H4 (cell line): ENCODE measurements at places on chromosomes 4 and X. TPM values are rescaled to one million over a fixed set of nuclear protein-coding genes. Genes with fewer than 3 reads are reported as not detected.

GRCh38 chr4:10416441-10416840 is 40.8 kb downstream of the ZNF518B start:
- no peak for DNase-seq

- no peak for DNase-seq
These were observed 556.6 kb downstream of the NLGN4X start for GRCh38 chrX:5672099-5672498.

DNA sequence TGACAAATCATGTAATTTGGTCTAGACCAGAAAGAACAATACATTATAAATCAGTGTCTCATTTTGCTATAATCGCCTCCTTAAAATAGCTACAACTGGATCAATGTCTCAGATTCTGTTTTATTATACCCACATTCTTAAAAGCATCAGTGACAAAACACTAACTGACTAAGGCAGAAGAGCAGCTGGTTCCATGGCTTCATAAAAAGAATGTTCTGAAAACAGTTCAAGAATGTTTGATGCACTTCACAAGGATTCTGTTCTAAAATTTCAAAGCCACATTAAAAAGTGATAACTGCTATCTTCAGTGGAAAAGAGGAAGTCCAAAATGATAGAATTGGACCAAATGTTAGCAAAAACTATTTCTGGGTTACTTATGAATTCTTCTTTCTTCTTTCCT is 69.8 kb downstream of the COL25A1 start:
- DNase-seq: no peak

The UGT2A1 gene
- not detected in 2 replicates for total RNA-seq

- no peak for DNase-seq
These were observed 39.9 kb downstream of the MSX1 start for GRCh38 chr4:4899202-4899925.

- DNase-seq: peak; percentile 5
These were observed 32.7 kb downstream of the RBMX start for GRCh38 chrX:136847874-136848273.

- no peak for DNase-seq
These were observed 15.1 kb downstream of the PPEF1 start for GRCh38 chrX:18722500-18723071.

- DNase-seq: no peak
These were observed 95.6 kb downstream of the PHKA2 start for GRCh38 chrX:18888281-18888680.

- DNase-seq: no peak
These were observed 18.6 kb downstream of the AIMP1 start for GRCh38 chr4:106334741-106335470.

DNA sequence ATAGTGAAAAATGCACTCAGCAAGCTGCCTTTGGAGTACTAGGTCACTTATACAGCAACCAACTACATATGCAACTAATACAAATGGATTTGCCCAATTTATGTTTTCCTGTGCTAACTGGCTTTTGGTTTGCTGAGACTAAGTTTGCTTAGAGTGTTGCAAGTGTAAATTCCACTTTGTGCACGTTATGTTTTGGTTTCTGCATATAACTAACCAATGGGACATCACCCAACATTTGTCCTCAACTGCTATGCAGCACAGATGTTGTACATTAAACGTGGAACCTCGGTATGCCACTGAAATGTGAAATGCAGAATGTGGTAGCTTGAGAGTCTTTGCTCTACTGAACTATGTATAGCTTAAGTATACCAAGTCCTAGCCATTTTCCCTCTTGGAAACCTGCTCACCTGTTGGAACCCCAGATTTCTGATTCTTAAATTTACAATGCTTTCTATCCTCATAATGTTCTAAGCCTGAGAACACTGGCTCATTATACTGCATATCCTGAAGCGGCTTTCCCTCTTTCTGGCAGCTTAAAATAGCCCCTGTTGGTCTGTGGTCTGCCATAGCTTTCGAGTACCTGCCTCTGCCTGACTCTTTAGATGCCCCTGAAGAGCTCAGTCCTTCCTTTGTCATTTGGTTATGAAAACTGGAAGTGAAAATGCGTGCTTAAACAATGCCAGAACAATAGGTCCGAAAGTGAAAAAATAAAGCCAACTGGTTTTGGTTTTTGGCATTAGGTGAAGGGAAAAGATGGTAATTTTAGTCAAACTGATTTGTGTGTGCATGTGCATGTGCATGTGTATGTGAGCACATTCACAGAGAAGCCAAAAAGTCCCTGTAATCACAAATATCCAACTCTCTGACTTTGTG is 158.0 kb downstream of the SH2D1A start:
- DNase-seq: no peak

GRCh38 chrX:136034668-136035067 is 49.4 kb downstream of the SLC9A6 start:
- DNase-seq: no peak

GRCh38 chr4:186104890-186105646 is 564 bp downstream of the FAM149A start:
- DNase-seq: no peak

- DNase-seq: no peak
These were observed 5.3 kb downstream of the KIT start for GRCh38 chr4:54662901-54663585.

DNA sequence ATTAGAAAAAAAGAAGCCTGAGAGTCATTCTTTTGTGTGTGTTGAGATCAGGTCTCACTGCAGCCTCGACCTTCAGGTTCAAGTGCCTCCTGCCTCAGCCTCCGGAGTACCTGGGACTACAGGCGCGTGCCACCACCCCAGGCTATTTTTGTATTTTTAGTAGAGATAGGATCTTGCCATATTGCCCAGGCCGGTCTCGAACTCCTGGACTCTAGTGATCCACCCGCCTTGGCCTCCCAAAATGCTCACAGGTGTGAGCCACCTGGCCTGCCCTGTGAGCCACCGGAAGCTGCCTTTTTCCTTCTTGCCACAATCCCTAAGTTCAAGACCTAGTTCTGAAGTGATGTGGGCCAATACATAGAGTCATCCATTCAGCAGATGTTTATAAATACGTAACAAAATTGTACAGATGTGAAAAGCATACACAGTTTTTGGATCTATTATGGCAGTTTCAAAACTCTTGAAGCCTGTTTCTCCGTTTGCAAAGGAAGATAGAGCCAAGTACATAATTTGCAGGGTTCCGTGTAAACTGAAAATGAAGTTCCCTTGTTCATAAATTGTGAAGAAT is 536 bp upstream of the CTSO start:
- no peak for DNase-seq

DNA sequence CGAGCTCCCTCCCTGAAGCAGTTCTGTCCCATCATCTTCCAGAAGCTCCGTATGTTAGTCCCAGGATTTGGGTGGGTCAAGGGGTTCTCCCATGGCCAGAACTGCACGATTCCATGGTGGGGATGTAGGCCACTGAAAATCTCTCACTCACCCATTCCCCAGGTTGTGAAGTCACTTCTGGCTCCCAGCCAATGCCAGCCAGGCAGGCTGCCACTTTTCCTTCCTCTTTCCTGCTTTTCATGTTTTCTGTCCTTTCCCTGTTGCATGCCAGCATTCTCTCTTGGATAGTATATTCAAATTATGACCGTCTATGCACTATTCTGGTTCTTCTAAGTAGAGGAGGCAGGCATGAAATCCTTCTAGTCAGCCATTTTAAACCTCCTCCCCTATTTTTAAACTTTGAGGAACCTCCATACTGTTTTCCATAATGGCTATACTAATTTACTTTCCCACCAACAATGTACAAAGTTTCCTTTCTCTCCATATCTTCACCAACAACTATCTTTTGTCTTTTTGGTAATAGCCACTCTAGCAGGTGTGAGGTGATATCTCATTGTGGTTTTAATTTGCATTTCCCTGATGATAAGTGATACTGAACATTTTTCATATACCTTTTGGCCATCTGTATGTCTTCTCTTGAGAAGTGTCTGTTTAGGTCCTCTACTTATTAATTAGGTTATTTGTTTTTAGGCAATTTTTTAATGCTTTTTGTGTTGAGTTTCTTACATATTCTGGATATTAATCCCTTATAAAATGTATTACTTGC is 182.1 kb upstream of the TET2 start:
- DNase-seq: no peak

- DNase-seq: peak; percentile 71
These were observed 824.0 kb downstream of the STIM2 start for GRCh38 chr4:27684610-27685011.

GRCh38 chr4:128282516-128282915 is 5.1 kb downstream of the PGRMC2 start:
- no peak for DNase-seq

DNA sequence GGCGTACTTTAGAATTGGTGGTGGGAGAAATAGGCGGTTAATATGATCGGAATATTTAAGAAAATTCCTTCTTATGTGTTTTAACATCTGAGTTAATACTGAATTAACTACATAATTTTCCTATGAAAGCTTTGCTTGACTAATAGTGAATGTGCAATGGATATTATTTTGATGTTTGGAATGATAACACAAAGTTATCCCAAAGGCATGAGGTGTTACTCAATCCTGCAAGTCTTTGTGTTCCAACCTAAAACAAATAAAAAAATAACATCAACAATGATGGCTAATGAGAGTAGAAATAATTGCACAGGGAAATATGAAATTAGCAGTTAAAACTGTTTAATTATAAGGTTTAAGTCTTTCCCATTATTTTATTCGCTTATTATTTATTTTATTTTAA is 183.6 kb upstream of the ARSJ start:
- no peak for DNase-seq
